ENCODE measurements at places on chromosomes 6 and 20.

GRCh38 chr6:52362443-52363227 lies 684 bp downstream of the PAQR8 start:
- DNase-seq: peak; percentile 42

DNA sequence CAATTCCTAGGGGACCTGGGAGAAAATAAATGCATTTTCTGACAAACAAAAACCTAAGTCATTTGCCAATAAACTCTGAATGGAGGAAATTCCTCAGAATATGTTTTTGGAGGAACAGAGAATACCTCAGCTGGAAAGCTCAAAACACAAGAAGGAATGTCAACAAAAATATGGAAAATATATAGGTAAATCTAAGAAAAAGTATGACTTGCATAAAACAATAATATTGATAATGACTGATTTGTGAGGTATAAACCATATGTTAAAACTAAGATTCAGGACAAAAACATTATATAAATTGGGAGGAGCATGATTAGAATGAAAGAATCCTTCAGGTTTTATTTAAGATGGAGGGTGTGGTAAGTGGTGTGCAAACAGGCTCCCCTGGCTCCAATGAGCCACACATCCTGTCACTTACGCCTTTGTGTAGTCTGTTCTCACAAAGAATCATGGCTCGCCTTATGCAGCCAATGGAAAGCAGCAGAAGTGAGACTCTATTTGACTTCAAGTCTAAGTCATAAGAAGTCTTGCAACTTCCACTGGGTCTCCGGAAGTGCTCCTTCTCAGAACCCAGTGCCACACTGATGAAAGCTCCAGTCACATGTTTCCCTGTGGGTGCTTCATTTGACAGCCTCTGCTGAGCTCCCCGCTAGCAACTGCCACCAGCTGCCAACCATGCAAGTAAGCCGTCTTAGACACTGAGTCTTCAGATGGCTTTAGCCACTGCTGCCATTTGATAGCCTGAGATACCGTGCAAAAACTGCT lies 8.1 kb downstream of the CFAP61 start:
- DNase-seq: no peak

- no peak for DNase-seq
Measured at GRCh38 chr20:63192721-63193120, 23.2 kb downstream of the YTHDF1 start.

GRCh38 chr6:42079941-42080464 lies 29.7 kb downstream of the TAF8 start:
- DNase-seq: no peak

DNA sequence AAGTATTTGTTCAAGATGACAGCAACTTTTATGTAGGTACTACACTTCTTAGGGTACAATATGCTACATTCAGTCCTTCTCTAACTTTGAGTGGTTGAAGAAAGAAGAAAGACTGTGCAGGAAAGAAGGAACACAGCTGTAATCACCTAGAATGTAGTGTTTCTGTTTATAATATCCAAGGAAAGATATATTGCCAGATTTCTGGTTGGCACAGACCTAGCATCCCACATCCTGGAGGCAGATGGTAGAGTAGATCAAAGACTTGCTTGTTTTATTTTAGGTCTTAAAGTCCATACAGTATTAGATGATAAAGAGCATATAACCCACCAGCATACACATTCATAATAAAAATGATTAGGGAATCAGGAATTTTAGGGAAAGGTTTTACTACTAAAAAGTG lies 13.3 kb upstream of the FABP7 start:
- DNase-seq: no peak

- DNase-seq: peak; percentile 47
Measured at GRCh38 chr6:12605888-12606345, 110.7 kb upstream of the PHACTR1 start.

GRCh38 chr20:54103067-54103761 lies 32.8 kb upstream of the BCAS1 start:
- peak; percentile 80 for DNase-seq

- DNase-seq: peak; percentile 10
Measured at GRCh38 chr6:13383328-13384163, 55.2 kb upstream of the TBC1D7 start.
